ENCODE measurements at places on chromosomes 6 and 20. TPM values are rescaled to one million over a fixed set of nuclear protein-coding genes. Genes with fewer than 3 reads are reported as not detected.

Gene MRPS26
- total RNA-seq: 72.4 TPM

GRCh38 chr6:159838020-159838744 is 38.1 kb downstream of the PNLDC1 start:
- DNase-seq: no peak

GRCh38 chr6:110859335-110859792 is 15.2 kb upstream of the AMD1 start:
- no peak for DNase-seq

- no peak for DNase-seq
Observed at GRCh38 chr6:133326584-133326983, 85.4 kb downstream of the EYA4 start.

- no peak for DNase-seq
Observed at GRCh38 chr6:50585441-50586330, 127.6 kb upstream of the TFAP2D start.

Data from activated naive CD8-positive, alpha-beta T cell treated with anti-CD3 and anti-CD28 coated beads for 36 hours (primary cell).